C1 segment of cervical spinal cord (tissue), 14 donors: ENCODE measurements at places on chromosomes 11 and 22.

GRCh38 chr11:22192642-22193347, at the start of gene ANO5:
Gene ANO5, plus strand, starts transcription at chr11:22193085. Its CDS starts 408 bp downstream, at chr11:22193493.
- no peak for DNase-seq

DNA sequence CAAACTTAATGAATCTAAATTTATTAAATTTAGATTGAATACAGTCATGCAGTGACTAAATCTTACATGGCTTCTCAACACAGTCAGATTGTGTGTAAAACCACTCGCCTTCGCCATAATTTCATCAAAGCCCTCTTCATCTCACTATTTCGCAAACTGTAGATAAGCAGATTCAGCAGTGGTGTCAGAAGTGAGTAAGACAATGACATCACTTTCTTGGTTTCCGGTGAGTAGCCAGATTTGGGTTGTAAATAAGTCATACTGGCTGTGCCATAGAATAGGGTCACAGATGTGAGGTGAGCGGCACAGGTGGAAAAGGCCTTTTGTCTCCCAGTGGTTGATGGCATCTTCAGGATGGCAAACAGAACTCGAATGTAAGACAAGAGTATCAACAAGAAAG, 3.4 kb downstream of the OR10A6 start:
- no peak for DNase-seq

GRCh38 chr11:125295931-125296330, 131.4 kb downstream of the PKNOX2 start:
- DNase-seq = no peak

DNA sequence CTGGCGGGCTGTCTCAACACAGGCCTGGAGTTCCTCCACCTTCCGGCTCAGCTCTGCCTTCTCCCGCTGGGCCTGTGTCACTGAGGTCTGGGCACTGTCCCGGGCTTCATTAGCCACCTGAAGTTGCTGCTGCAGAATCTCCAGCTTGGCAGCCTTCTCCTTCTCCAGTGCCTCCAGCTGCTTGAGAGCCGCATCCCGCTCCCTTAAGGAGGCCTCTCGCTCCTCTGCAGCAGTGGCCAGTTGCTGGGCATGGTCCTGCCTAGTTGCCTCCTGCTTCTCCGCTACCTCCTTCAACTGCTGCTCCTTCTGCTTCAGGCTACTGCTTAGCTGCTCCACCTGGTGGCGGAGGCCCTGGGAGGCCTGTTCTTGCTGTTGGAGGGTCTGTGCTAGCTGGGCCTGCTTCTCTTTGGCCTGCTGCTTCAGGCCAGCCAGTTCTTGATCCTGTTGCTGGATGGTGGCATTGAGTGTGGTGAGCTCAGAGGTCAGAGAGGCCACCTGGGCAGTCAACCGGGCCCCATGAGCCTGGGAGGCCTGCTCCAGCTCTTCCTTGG, 16.9 kb downstream of the IL18BP start:
- no peak for DNase-seq

DNA sequence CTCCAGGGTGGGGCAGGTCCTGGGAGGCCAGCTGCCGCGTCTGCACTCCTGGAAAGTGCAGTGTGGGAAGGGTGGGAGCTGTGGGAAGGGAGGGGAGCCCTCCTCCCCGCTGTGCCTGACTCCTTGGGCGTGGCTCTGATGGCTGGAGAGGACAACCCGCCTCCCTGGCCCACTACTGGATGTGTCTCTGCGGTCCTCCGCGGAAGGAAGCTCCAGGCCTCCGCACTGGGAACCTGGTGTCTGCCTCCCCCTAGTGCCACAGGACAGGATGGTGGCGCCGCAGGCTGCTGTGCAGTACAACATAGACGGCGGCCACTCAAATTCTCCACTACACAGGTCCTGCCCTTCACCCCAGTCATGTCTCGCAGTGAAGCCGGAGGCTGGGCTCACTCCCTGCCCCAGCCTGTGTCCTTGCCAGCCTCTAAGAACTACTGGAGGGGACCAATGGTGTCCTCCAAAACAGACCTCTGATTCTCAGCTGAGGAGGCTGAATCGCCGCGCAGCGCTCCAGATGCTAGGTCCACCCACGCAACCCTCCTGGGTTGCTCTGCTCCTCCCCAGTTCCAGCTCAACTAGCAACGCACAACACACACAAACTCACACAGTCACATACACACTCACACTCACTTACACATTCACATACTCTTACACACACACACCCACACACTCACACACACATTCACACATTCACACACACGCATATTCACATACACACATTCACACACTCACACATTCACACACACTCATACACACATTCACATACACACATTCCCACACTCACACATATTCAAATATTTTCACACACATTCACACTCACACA, 12.4 kb upstream of the DSCAML1 start:
- peak; percentile 69 for DNase-seq

- DNase-seq = no peak
Observed at GRCh38 chr22:39953101-39953500, 7.1 kb upstream of the TMA7B start.

DNA sequence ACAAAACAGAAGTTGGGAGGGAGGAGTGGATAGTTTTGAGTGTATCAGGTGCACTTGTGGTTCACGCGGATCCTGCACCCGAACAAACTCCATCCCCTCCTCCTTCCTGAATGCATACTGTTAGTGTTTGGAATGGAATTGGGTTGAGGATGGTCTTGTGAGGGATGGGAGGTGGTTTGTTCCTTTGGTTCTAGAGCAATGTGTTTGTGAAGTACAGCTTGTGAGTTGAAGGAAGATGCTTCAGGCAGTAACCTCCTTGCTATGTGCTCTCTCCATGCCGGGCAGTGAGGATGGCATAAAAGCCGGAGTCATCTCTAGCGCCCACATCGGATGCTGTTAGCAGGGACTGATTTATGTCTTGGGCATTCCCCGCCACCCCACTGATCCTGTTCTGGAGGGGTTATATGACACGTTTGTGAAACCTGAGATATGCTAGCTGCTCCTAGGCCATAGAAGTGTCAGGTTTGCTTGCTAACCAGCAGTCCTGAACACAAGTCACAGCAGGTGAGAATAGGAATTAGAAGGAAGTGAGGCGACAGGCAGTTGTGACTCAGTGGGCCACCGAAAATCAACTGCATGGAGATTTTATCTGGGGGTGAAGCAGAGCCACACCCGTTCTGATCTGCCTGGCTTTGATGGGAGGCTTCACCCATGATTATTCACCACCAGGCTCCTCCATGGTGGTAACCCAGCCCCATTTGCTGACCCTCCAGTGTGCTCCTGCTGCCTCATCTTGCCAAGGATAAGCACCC, 2.2 kb downstream of the BCR start:
- DNase-seq = no peak

GRCh38 chr11:23284631-23285030, 424.4 kb upstream of the CCDC179 start:
- DNase-seq = no peak

- DNase-seq = no peak
Observed at GRCh38 chr11:8251616-8252295, 11.9 kb downstream of the LMO1 start.
